ENCODE measurements at places on chromosomes 13 and 19.

DNA sequence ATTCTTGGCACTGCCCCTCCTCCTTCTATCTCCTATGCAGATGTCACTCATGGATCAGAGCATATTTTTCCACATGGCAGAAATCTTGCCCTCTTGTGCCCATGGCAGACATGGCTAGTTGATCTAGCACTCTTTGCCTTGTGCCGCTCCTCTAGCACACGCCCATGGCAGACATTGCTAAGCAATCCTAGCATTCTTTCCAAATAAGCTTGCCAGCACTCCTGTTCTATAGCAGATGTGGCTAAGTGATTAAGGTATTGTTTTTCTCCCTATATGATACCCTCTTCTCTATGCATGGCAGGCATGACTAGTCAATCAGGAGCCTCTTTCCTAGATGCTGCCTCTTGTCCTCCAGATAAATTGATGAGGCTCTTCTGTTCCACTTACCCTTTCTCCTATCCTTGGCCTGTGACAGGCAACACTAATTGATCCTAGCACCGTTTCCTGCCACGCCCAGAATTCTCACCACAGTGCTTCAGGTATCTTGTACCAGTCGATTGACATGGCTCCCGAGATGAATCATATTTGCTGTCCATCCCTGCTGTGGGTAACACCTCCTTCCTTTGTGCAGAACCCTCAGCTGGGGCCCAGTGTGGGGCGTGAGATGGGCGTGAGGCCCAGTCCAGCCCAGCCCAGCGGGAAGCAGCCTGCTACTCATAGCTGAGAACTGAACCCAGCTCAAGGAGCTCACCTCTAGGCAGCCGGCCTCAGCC is 26.9 kb downstream of the TMED1 start:
- no peak for DNase-seq

GRCh38 chr13:73210218-73210883 is 151.5 kb downstream of the KLF5 start:
- DNase-seq, result no peak

DNA sequence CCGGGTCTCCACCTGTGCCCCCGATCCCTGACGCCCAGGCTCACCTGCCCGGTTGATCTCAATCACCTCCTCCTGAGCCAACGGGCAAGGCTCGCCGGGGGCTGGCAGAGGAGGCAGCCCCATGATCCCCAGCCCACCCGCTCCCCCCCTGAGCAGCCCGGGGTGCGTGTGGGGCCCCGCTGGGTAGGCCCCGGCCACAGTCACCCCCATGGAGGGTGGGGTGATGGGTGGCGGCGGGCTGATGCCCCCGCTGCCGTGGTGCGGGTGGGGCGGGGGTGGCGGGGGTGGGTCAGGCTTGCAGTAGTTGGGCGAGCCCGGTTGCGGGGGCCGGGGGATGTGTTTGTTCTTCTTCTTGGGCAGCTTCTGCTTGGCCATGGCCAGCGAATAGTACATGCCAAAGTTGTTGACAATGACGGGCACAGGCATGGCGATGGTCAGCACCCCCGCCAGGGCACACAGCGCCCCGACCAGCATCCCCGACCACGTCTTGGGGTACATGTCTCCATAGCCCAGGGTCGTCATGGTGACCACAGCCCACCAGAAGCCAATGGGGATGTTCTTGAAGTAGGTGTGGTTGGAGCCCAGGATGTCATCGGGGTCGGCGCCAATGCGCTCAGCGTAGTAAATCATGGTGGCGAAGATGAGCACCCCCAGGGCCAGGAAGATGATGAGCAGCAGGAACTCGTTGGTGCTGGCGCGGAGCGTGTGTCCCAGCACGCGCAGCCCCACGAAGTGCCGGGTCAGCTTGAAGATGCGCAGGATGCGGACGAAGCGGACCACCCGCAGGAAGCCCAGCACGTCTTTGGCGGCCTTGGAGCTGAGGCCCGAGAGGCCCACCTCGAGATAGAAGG is 6.0 kb downstream of the KCNC3 start:
- DNase-seq, result no peak

GRCh38 chr19:10513223-10513622 is 4.0 kb downstream of the S1PR5 start:
- no peak for DNase-seq

GRCh38 chr13:27151798-27152599 is 19.6 kb downstream of the USP12 start:
- DNase-seq, result no peak

DNA sequence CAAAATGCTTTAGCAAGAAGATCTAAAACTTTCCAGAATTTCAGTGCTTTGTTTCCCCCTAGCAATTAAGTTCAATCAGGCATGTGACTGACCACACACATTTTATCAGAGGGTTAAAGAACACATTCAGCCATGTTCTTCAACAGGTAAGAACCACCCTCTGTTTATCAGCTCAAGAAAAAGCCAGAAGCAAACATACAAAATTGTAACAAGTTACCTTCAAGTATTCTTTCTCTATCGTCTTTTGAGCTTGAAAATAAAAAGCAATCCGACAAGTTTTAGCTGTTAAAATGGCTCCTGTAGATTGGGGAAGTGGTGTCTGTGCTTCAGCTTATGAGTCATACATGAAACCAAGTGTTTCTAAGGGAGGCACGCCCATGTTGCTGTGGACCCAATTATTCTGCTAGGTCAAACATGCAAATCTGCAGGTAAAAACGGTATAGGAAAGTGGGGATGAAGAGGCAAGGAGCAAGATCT is at the start of gene ELF1:
ELF1 (minus strand) TSS at position 306 of the 477 bp plus-strand sequence. CDS start 37,262 bp downstream, outside the sequence.
- DNase-seq, result peak; percentile 94

DNA sequence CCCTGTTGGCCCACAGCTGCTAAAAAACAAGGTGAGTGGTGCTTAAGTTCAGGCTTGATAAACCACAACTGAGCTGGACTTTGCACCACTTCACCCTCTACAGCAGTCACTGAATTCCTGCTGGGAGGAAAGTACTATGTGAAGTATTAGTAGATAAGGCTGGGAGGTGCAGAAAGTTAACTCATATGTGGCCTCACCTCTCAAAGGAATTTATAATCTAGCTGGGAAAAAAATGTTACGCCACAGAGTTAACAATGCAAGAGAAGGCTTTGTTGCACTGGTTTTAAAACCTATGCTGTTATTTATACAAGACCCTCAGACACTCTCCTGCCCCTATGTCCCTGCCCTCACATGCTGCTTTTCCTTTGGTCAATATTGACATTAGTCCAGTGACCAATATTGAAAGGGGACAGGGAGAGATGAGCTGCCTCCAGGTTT is 60.9 kb downstream of the LIG4 start:
- DNase-seq, result no peak

DNA sequence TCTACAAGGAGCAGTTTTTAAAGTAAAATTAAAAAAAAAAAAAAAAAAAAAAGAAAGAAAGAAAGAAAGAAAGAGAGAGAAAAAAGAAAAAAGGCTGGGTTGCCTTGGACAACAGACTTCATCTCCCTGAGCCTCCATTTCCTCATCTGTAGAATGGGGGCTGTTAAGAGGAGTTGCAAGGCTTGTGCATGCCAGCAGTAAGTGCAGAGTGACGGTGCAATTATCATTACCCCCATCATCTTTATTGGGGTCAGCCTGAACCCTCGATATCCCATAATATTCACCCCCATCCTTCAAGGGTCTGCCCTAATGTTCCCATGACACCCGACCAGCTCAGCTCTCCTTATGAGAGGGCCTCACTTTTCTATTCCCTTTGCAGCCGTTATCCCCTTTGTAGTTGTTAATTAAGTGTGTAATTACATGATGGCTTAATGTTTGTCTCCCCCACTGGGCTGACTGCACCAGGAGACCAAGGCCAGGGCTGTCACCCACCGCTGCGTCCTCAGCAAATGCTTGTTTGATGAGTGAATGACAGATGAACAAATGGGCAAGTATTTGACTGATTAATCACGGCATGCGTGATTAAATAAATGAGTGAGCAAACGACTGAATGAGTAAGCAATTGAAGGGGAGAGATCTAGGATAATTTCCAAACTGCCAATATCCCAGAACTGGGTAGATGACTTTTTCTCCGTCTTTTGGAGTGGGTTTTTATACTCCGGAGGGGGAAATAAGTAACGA is 10.1 kb downstream of the FOSB start:
- DNase-seq, result no peak

- DNase-seq, result peak; percentile 59
Measured at GRCh38 chr13:20174656-20175405, 14.0 kb upstream of the GJA3 start.

- DNase-seq, result no peak
Measured at GRCh38 chr13:99484473-99484872, 16.8 kb upstream of the TM9SF2 start.

GRCh38 chr19:49771674-49772139 is 4.9 kb downstream of the AP2A1 start:
- DNase-seq, result no peak

- DNase-seq, result no peak
Measured at GRCh38 chr13:86429756-86430155, 630.5 kb upstream of the SLITRK6 start.

- no peak for DNase-seq
Measured at GRCh38 chr19:3368848-3369336, 2.5 kb downstream of the NFIC start.

DNA sequence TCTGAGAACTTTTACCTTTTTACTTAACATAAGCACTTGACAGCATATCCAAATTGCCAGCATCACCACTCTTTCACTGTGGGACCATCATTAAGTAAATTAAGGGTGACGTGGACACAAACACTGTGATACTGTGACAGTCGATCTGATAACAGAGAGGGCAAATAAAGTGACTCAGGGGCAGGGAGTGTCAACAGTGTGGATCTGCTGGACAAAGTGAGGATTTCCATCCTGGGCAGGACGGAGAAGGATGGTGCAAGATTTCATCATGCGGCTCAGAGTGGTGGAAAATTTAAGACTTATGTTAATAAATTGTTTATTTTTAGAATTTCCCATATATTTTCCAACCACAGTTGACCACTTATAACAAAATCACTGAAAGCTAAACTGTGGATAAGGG is 60.0 kb upstream of the WDFY2 start:
- DNase-seq, result no peak

- no peak for DNase-seq
Measured at GRCh38 chr13:64928696-64929499, 2301.2 kb downstream of the PCDH9 start.

DNA sequence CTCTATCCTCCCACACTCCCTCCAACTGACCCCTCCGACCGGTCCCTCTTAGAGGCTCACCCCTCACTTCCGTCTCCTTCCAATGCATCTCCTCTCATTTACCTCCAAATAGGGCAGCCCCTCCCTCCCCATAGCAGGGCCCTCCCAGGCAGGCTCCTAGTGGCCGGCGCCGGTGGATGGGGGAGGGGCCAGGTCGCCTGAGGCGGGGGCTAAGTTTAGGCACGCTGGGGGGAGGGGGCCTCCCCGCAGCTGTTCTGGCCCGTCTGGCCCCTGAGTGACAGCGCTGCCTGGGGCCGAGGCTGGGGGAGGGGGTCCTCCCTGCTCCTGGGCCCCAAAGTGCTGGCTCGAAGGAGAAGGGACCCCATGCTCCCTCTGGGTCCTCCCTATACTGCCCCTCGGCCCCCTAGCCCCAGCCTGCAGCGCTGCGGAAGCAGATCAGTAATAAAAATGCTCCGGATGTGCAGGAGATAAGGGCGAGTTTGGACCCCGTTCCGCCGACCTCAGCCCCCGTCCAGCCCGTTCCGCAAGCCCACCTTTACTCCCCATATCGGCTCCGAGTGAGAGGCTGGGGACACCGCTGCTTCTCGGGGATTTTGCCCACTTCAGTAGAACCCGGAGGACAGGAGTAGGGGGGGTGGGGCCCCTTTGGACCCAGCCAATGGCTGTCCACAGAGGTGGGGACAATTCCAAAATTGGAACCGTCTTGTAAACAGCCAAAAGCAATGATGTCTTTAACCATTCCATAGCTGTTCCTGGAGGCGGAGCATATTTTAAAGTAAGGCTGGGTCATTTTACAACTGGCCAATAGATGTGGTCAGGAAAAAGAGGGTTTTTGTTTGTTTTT is 4.0 kb downstream of the RTN2 start:
- peak; percentile 76 for DNase-seq

DNA sequence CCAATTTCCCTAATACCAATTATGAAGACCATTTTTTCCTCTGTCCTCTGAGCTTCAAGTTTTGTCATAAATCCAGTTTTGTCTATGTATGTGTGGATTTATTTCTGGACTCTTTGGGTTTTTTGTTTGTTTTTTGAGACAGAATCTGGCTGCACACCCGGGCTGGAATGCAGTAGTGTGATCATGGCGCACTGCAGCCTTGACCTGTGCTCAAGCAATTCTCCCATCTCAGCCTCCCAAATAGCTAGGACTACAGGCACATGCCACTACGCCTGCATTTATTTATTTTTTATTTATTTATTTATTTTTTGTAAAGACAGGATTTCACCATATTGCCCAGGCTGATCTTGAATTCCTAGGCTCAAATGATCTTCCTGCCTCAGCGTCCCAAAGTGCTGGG is 45.3 kb upstream of the GTF3A start:
- no peak for DNase-seq

DNA sequence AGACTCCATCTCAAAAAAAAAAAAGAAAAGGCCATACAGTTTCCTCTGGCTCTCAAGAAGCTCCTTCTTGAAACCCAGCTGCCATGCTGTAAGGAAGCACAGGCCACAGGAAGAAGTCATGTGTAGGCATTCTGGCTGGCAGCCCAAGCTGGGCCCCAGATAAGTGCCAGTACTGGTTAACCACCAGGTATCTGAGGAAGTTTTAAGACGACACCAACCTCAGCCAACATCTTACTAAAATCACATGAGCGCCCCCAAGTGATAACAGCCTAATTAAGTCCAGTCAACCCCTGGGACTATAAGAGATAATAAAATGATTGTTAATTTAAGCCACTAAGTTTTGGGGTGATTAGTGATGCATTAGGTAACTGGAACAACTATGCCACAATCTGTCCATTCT is 27.4 kb upstream of the AKT2 start:
- peak; percentile 20 for DNase-seq

DNA sequence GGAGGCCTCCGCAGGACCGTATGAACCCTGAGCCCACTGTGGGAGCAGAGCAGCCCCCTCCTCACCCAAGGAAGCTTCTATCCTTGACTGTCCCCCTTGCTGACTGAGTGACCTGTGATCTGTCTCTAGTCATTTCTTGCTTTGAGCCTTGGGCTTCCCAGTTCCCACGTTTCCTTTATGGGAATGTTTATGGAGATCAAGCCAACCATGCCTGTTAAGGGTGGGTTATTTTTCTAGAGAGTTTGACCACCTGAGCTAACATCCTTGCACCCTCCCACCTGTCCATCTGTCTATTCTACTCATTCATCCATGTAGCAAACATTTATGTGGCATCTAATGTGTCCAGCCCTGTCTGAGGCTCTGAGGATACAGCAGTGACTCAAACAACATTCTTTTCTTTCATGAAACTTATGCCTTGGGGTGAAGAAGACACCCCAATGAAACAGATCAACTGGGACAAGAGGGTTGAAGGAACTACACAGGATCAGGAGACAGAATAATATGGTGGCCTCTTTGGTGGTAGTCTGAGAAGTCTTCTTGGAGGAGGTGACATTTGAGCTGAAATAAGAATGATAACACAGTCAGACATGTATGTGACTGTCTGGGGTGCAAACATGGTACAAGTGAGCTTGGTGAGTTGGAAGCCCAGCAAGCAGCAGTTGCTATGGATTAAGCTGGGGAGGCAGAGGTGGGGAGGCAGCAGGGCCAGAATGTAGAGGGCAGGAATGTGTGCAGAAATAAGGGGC is 30.5 kb downstream of the CERS4 start:
- DNase-seq, result no peak

GRCh38 chr19:29840066-29840950 is 28.5 kb downstream of the CCNE1 start:
- no peak for DNase-seq

Measured in KBM-7 (cell line).